ENCODE measurements at places on chromosomes 12 and 14.

DNA sequence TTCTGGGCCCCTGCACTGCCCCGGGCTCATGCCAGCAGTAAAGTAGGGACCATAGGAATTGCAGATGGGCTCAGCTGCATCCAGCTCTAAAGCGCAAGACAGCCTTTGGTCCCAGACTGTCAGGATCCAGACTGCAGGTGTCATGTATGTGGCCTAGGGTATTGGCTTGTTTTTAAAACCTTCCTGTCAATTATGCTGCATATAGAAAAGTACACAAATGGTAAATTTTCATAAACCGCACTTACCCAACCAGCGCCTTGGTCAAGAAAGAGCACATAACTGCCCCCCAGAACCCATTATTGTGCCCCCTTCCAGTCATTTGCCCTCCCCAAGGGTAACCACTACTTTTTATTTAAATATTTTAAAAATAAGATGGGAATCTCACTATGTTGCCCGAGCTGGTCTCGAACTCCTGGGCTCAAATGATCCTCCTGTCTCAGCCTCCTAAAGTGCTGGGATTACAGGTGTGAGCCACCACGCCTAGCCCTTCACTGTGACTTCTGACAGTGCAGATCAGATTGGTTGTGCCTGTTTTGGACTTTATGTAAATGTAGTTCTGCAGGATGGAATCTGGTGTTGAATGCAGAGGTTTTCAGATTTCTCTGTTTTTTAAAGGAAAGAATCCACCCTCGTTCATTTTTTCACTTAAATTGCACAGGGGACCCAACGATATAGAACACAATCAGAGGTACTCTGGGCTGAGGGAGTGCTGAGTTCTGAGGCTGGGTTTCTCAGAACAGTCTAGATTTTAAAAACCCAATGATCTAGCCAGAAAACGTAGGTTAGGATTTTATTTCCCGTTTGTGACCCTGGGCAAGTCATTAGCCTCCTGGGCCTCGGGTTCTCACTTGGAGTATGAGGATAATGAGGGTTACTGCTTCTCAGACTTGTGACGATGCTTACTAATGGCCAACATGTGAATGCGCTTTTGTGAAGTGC lies 6.7 kb downstream of the NR4A1 start:
- no peak overlapping the region for H3K27ac ChIP-seq
- no peaks in the 10 kb centered on the region for H3K27me3 ChIP-seq
- H3K4me1 ChIP-seq: no peaks in the 10 kb centered on the region
- H3K36me3 ChIP-seq: peaks cover 18% of the 10 kb centered on the region
- H3K4me3 ChIP-seq: no peak overlapping the region

DNA sequence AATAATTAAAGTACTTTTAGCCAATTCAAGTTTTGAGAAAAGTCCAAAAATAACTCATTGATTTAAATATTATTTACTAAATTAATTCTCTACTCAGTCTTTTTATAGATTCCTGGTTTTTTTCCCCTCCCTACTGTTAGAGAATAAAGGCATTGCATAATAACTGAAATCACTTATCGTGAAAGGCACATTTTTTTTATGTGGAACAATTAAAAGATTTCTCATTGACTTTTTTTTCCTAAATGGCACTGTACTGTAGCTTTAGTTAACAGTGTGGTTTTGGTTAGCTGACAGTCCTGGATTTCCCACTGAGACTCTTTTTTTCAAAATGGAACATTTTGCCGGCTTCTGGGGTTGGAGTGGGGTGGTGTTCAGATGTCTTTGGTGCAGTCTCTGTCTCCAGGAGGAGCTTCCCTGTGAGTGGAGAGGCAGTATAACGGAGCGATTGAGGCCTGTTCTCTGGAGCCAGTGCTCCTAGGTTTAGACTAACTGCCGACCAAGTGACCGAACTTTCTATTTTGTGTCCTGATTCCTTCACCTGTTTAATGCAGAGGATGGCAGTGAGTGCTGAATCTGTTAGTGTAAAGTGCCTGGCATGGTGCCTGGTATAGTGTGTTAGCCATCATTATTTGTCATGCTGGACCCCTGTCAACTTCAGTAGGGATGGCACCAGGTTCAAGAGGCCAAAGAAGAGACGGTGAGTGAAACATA lies 117.7 kb downstream of the ADCK1 start:
- H3K27me3 ChIP-seq: no peaks in the 10 kb centered on the region
- H3K4me3 ChIP-seq: no peak overlapping the region
- peaks cover 4% of the 10 kb centered on the region for H3K4me1 ChIP-seq
- no peaks in the 10 kb centered on the region for H3K36me3 ChIP-seq
- DNase-seq: no peak

- H3K4me3 ChIP-seq: no peak overlapping the region
- H3K27me3 ChIP-seq: no peaks in the 10 kb centered on the region
- no peaks in the 10 kb centered on the region for H3K4me1 ChIP-seq
- H3K36me3 ChIP-seq: no peaks in the 10 kb centered on the region
Observed at GRCh38 chr12:21438643-21439042, 1.2 kb downstream of the PYROXD1 start.

- H3K36me3 ChIP-seq: peaks cover 15% of the 10 kb centered on the region
- no peak overlapping the region for H3K27ac ChIP-seq
Observed at GRCh38 chr12:131994589-131994988, 44.8 kb downstream of the EP400 start.

DNA sequence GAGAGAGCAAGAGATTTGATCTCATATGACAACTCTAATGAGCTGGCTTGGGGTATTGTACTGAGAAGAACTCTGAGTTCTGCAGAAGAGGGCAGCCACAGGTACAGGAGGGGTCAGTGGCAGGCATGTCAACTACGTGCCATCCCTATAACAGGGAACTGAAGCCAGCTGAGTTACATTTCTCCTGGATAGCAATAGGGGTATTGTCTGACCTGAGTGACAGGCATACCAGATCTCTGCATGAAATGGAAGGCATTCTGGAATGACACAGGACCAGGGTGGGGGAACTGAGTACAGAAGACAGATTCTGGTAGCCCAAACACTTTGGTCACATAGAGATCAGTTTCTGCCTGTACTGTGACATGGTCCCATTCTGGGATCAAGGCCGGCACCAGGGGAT lies 35.8 kb downstream of the EFCAB11 start:
- no peaks in the 10 kb centered on the region for H3K36me3 ChIP-seq
- H3K4me3 ChIP-seq: no peak overlapping the region
- H3K27me3 ChIP-seq: no peaks in the 10 kb centered on the region
- H3K4me1 ChIP-seq: no peaks in the 10 kb centered on the region

DNA sequence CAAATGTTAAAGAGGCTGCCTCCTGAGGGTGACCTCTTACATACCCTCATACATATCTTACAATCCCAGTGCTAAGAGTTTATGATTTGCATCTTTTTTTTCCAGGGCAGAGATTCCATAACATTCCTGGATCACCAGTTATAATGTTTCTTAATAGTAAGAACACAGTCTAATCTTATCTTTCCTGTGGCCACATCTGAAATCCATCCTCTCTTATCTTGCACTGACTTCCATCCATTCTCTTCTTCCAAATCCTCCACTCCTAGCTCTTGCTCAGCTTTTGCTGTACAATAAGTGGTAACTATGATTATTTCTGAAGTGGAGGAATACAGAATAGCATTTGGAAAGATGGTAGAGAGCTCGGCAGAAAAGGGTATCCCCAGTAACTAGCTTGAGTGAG lies 6.3 kb downstream of the CALCOCO1 start:
- no peak overlapping the region for H3K27ac ChIP-seq
- H3K27me3 ChIP-seq: no peaks in the 10 kb centered on the region
- no peak overlapping the region for H3K4me3 ChIP-seq

DNA sequence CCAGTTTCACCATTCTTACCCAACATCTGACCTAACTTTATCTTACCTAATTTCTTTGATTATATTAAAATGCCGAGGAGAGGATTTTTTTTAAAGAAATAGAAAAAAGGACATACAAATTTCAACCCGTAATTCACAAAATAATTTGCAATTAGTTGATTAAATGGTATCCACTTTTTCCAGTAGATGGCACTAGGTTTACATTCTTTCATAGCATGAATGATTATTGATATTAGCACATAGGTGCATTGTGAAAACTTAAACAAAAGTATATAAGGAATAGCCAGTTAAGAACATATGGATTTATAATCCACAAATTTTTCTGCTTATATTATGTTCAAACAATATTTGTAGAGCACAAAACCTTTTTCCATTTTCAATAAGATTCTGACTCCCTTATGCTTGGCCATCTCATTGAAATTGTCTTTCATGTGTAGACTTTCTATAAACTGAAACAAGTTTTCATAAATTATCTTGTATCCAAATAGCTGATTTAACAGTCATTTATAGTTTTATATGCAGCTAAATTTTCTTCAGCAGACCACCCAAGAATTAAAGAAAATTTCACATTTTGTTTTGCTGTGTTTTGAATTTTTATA lies 35.3 kb downstream of the MSRB3 start:
- H3K4me1 ChIP-seq: no peaks in the 10 kb centered on the region
- no peaks in the 10 kb centered on the region for H3K27me3 ChIP-seq
- no peak for DNase-seq
- no peaks in the 10 kb centered on the region for H3K36me3 ChIP-seq
- H3K27ac ChIP-seq: no peak overlapping the region

DNA sequence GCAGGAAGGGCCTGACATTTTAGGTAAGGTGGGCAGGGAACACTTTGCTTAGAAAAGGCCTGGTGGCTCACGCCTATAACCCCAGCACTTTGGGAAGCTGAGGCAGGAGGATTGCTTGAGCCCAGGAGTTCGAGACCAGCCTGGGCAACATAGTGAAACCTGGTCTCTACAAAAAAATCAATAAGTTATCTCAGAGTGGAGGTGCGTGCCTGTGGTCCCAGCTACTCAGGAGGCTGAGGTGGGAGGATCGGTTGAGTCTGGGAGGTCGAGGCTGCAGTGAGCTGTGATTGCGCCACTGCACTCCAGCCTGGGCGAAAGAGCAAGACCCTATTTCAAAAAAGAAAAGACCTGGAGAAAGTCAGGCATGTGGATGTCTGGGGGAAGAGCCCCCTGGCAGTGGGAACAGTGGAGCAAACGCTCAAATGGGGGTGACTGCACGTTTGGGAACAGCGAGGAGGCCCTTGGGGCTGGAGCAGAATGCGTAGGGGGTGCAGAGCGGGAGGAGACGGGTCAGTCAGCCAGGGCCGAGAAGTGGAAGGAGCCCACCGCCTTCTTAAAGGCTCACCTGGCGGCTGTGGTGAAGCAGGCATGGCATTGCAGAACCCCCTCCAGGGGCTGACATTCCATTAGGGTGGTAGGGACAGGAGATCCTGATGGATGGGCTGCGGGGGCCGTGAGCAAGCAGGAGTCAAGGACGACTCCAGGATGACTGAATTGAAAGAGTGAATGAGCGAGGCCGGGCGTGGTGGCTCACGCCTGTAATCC lies 6.2 kb upstream of the KIF26A start:
- H3K4me3 ChIP-seq: no peak overlapping the region
- H3K36me3 ChIP-seq: no peaks in the 10 kb centered on the region
- H3K4me1 ChIP-seq: peaks cover 6% of the 10 kb centered on the region
- no peak overlapping the region for H3K27ac ChIP-seq

DNA sequence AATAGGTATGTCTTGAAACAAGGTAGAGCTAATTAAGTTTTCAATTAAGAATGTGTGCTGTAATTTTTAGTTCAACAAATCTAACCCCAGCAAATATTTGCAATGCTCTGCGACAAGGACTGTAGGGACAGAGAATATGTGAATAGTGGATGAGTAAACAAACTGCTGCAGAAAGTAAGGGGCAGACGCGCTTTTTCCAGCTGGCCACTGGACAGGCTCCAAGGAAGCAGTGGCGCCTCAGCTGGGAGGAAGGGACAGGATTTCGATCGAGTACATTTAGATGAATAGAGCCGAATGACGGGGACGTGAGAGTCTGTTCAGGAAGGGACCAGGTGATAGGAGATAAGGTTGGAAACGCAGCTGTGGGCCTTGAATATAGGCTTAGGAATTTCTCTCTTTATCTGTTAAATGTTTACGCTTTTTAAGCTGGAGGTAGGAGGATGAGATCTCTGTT lies 69.3 kb downstream of the ELK3 start:
- H3K4me3 ChIP-seq: no peak overlapping the region
- no peaks in the 10 kb centered on the region for H3K27me3 ChIP-seq
- no peaks in the 10 kb centered on the region for H3K4me1 ChIP-seq
- no peak overlapping the region for H3K27ac ChIP-seq
- DNase-seq: no peak

DNA sequence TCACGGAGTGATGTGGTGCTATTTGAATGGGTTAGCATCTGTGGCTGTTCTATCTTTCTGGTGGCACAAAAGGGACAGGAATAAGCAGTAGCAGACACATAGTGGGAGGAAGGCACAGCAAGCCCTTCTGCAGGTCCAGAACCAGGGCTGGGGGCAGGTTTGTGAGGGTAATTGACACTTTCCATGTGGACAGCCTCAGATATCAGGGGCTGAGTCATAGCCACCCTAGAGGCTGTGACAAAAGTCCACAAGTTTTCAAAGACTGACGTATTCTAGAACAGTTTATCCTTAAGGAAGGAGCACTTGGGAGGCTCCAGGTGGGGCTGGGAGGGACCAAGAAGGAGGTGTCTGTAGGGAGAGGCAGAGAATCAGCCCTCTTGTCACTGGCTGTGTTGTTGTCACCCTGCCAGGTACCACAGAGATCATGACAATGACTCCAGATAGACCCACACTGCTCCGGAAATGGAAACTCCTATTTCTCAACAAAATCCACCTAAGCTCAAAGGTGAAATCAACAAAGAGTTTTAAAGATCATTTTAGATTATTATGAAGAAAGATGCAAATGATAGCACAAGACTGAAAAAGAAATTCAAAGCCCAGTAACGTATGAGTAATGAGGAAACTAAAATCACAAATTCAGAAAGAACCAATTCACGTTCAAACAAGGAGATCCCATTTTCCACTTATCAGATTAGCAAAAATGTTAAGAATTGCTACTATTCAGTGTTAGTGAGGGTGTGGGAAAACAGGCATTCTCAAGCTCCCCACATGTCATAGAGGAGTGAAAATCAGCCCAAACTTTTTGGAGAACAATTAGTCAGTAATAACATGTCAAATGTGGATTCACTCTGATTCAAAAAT lies 48.3 kb downstream of the NFKBIA start:
- H3K4me1 ChIP-seq: peaks cover 3% of the 10 kb centered on the region
- no peaks in the 10 kb centered on the region for H3K27me3 ChIP-seq
- H3K36me3 ChIP-seq: no peaks in the 10 kb centered on the region
- H3K27ac ChIP-seq: no peak overlapping the region
- H3K4me3 ChIP-seq: no peak overlapping the region

DNA sequence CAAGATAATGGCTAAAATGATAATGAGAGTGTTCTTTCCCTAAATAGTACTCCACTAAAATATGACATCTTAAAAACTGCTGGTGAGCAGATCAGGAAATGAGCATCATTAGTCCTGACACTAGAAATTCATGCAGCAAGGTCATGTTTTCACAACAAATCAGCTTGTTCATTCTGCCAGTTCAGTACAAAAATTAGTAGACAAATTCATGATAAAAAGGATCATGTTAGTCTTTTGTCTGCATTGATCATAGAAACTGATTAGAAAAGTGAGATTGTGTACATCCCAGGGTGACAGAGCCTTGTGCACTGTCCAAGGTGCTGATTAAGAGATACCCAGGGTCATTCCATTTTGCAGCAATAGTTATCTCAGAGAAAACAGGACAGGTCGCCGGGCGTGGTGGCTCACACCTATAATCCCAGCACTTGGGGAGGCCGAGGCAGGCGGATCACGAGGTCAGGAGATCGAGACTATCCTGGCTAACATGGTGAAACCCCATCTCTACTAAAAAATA lies 163.6 kb downstream of the RIMBP2 start:
- DNase-seq: no peak
- no peaks in the 10 kb centered on the region for H3K36me3 ChIP-seq
- H3K27me3 ChIP-seq: no peaks in the 10 kb centered on the region
- H3K4me3 ChIP-seq: no peak overlapping the region
- no peaks in the 10 kb centered on the region for H3K4me1 ChIP-seq
- no peak overlapping the region for H3K27ac ChIP-seq

- no peak for DNase-seq
- no peaks in the 10 kb centered on the region for H3K36me3 ChIP-seq
- H3K27ac ChIP-seq: no peak overlapping the region
- no peak overlapping the region for H3K4me3 ChIP-seq
- H3K27me3 ChIP-seq: no peaks in the 10 kb centered on the region
- H3K4me1 ChIP-seq: no peaks in the 10 kb centered on the region
Observed at GRCh38 chr12:79058342-79058741, 193.8 kb downstream of the SYT1 start.

Measured in iPS DF 6.9 (cell line).